ENCODE measurements at places on chromosomes 1 and 21.

GRCh38 chr1:31615414-31615813 lies 2.1 kb upstream of the HCRTR1 start:
- no peak for DNase-seq

DNA sequence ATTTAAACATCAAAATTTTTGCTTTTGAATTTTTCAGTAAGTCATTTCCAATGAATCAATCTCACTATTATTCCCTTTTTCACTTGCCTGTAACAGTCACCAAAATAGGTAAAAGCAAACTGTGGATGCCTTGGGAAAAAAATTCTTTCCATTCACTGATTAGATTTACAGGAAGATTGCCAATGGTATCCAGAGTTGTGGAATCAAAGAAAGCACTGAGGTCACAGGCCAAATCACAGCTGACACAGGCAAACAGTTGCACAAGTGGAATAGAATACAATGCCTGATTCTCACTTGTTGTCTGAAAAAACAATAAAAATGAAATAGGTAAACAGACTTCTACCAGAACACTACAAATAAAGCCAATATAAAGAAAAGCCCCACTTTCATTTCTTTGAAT lies 48.4 kb downstream of the LTN1 start:
- no peak for DNase-seq

DNA sequence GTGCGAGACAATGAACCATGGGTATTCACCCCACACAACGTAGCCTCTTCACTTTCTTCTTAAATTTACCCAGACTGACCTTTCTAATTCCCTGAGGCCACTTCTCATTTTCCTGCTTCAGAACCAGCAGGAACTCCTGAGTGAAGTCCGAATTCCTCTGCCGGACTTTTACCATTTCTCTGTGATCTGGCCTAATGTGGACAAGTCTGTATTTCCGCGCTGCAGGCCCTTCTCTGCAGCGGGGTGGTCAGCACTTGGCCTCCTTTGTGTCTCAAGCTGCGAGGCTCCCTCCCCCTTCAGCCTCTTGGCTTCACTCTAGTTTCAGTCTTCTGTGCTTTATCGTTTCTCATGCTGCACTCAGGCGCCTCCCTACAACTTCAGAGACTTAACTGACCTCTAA lies 9.4 kb upstream of the CTBS start:
- DNase-seq, result no peak

DNA sequence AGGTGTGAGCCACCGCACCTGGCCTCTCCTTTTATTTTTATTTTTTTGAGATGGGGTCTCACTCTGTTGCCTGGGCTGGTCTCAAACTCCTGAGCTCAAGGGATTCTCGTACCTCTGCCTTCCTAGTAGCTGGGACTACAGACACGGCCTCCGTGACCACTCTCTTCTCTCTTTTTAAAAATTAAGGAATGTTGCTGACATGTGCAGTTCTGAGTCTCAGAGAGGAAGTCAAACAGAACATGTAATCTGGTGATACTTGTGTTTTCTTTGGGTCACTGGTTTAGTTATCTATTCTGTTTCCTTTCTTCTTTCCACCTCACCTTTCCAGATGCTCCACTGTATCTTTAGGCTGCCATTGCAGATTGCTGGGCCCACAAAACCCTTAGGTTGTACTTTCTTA lies 2.7 kb downstream of the WDTC1 start:
- DNase-seq, result no peak

- peak; percentile 3 for DNase-seq
Measured at GRCh38 chr1:112143871-112144441, 154.5 kb upstream of the KCND3 start.

- no peak for DNase-seq
Measured at GRCh38 chr1:196105901-196106300, 502.3 kb downstream of the KCNT2 start.

GRCh38 chr1:212683357-212683722 lies 16.3 kb downstream of the BATF3 start:
- DNase-seq, result peak; percentile 69

DNA sequence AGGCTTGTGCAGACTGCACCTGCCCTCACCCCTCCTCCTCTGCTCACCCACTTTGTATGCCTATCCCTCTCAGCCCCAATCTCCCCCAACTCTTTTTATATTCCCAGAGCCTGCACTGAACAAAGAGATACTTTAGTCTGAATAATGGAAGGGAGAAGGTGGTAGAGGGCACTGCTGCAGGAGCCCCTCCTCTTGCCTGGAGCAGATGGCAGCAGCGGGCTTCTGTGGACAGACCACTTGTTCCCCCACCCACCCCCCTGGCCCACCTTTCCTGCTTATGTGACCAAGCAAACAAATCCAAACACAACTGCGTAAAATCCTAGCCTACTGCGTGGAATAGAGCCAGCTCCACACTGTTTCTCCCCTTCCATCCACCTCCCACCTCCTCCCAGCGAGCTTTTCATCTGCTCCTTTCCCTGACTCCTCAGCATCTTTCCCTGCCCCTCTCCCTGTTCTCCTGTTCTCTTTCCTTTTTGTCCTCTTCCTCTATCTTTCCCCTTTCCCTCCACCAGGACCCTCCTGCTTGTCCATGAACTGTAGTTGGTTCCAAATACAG lies 27.5 kb downstream of the RGS8 start:
- no peak for DNase-seq

DNA sequence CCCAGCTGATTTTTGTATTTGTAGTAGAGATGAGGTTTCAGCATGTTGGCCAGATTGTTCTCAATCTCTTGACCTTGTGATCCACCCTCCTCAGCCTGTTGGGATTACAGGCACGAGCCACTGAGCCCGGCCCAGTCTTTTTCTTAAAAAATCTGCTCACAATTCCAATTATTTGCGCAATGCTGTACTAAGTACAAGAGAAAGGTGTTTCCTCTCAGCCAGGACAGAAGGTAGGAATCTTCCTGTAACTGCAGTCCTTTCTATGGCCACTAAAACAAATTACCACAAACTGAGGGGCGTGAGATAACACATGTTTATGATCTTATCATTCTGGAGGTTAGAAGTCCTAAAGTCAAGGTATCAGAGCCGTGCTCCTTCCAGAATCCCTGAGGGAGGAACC lies 6.9 kb upstream of the CBR3 start:
- no peak for DNase-seq

- no peak for DNase-seq
Measured at GRCh38 chr1:6157528-6158174, 22.5 kb downstream of the CHD5 start.

DNA sequence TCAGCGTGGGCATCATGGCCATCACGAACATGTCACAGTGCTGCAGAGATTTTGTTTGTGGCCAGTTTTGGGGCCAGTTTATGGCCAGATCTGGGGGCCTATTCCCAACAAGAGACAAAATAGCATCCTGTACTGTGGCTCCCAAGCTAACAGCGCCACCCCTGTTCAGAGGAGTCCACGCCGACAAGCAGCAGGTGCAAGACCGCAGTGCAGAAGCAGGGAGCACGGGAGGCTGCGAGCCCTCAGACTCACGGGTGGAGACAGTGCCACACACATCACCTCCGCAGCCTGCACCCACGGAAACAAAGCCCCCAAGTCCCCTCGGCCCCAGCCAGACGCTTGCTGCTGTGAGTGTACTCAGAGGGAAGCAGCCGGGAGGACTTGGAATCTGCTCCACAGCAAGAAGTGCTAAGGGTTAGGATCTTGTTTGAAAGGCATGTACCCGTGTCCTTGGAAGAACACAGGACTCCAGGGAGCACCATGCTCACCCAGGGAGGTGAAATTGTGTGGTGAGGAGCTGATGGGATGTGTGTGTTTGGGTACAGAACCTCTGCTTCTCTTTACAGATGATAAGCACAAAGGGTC lies 7.1 kb downstream of the TCP10L start:
- peak; percentile 56 for DNase-seq

- peak; percentile 53 for DNase-seq
Measured at GRCh38 chr1:41361495-41362356, 492 bp downstream of the FOXO6 start.

- no peak for DNase-seq
Measured at GRCh38 chr1:214466403-214467077, 84.9 kb downstream of the PTPN14 start.

DNA sequence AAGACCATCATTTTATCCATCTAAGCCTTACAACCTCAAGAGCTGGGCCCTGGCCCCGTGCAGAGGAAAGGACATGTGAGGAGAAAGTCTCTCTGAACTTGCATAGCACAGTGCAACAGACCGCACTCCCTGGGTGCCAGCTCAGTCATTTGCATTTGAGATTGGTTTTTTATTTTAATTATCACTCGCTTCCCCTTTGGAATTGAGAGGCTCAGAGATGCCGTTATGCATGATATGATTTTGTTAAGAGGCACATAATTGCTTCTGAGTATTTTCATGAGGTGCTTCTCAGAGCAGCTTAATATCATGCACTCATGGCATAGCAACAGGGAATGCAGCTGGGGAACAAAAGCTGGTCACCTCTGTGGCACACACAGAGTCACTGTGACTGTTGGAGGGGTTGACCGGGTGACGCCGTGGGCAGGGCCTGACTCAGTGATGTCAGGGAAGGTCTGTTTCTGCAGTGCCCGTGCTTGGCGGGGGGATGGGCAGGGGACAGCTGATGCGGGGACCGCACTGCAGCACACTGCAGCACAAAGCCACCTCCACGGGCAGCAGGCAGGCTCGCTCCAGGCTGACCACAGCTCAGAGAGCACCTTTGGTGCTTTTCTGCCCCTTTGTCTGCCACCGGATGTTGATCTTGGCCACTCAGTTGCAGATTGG lies 43.2 kb upstream of the VAMP3 start:
- no peak for DNase-seq

DNA sequence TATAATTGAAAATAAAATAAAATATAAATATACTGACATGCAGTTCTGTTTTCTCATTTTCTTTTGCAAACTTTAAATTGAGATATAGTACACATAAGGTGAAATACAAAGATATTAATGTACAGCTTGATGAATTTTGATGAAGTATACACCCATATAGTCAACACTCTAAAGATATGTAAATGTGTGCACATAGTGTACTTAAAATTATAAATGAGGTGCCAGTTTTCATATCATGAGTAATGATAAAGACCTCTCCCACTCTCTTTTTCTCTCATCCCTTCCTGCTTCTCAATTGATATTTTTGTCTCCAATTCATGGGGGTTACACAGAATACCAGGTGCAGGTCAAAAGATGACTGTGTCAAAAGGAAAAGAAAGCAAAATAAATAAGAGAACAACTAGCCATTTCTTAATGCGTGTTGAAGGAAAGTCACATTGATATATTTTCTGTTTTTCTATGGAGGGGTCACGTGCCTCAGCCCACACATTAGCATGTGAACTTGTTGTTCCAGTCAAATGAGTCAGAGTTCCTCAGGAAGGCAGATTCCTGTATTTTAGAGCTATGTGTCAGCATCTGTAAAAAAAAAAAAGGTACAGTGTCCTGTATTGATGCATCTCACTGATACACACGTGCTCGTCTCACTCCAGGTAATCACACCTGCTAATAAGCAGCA lies 64.3 kb upstream of the HOOK1 start:
- no peak for DNase-seq

DNA sequence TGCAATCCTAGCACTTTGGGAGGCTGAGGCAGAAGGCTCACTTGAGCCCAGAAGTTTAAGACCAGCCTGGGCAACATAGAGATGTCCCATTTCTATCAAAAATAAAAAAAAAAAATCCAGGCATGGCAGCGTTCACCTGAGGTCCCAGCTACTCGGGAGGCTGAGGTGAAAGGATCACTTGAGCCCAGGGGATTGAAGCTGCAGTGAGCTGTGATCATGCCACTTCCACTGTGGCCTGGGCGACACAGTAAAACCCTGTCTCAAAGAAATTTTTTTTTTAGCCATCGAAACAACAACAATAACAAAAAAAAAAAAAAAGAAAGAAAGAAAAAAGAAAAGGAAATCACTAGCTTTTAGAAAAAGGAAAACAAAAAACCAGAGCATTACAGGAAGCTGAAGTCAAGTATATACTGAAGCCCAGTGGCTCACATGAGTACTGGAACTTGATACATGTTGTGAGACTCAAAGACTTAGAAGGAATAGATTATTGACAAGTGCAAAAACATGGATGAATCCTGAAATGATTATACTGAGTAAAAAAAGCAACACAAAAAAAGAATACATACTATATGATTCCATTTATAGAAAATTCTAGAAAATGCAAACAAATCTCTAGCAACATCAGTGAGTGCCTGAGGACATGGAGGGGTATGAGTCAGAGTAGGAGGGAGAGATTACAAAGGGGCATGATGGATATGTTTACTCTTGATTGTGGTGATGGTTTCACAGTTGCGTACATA lies 6.1 kb upstream of the RABGAP1L start:
- no peak for DNase-seq

DNA sequence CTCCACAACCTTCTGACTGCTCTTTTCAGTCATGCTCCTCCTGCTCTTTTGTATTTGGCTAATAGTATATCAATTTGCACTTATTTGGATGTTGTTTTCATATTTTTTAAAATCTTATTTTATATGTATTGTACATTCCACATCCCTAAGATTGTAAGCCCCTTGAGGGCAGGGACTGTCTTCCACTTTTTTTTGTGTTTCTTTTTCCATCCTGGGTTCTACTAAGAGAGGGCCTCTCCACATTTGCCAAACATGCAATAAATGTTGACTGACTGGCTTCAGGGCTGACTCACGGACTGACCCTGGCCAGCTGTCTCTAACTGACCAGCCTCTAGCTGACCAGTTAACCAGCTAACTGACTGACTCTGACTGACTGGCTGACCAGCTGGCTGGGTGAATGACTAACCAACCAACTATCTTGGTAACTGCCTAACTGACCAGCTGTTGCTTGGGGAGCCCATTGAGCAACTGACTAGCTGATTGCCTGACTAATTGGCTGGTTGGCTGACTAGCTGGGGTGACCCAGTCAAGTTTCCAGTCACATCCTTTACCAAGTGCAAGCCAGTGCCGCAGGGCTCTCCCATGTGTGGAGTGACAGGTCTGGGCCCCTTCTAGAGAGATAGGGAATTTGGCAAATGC lies 16.1 kb downstream of the CSF1 start:
- no peak for DNase-seq

DNA sequence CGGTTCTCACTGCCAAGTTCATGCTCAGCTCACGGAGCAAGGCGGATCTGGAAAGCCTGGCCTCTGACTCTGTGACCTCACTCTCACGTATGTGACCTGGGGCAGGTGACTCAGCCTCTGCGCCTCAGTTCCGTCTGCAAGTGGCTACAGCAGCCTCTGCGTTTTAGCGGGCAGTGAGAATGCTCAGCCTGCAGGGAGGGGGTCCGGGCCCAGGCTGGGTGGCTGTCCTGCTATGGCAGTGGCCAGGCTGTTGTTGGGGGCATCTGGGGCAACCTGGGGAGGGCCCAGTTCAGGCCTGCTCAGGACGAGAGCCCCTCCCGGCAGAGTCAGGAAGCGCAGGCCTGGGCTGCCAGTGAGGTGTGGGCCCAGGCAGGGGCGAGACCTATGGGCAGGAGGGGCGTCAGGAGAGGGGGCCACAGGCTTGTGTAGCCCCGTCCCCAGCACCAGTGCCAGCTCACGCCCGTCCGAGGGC lies 27.9 kb downstream of the ARHGEF16 start:
- peak; percentile 34 for DNase-seq

GRCh38 chr1:172326136-172326535 lies 94.3 kb upstream of the C1orf105 start:
- no peak for DNase-seq

- DNase-seq, result no peak
Measured at GRCh38 chr1:192153276-192153675, 5.0 kb upstream of the RGS18 start.

All from hematopoietic multipotent progenitor cell treated with erythropoietin and hydrocortisone succinate and interleukin-3 and kit ligand, for 4 days (in vitro differentiated cells).